ENCODE measurements at places on chromosomes 13 and 19.

DNA sequence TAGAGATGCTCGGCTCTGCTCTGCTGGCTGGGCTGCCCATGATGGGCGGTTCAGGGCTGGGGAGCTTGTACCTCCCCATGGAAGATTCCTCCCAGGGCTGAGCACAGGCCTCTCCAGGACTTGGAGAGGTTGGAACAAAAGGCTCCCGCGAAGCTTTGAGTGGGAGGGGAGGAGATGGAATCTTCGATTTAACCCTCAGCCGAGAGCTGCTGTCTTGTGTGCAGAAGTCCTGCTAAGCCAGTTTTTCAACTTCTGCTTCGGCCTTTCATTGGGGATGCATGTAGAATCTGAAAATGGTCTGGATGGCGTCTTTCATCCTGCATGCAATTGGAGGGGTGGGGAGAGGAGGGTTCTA is 163.3 kb downstream of the KDM4B start:
- DNase-seq: no peak

GRCh38 chr13:67713571-67713970 is 483.4 kb upstream of the PCDH9 start:
- DNase-seq: no peak

- DNase-seq: no peak
Observed at GRCh38 chr19:38657633-38658222, 10.3 kb downstream of the ACTN4 start.

- peak; percentile 91 for DNase-seq
Observed at GRCh38 chr13:23375001-23375971, 58.2 kb downstream of the SACS start.

- DNase-seq: no peak
Observed at GRCh38 chr13:33127009-33127551, 110.9 kb downstream of the KL start.

GRCh38 chr13:98548230-98548629 is 28.7 kb downstream of the STK24 start:
- no peak for DNase-seq

GRCh38 chr19:13689085-13689484 is 75.2 kb upstream of the MRI1 start:
- peak; percentile 38 for DNase-seq

DNA sequence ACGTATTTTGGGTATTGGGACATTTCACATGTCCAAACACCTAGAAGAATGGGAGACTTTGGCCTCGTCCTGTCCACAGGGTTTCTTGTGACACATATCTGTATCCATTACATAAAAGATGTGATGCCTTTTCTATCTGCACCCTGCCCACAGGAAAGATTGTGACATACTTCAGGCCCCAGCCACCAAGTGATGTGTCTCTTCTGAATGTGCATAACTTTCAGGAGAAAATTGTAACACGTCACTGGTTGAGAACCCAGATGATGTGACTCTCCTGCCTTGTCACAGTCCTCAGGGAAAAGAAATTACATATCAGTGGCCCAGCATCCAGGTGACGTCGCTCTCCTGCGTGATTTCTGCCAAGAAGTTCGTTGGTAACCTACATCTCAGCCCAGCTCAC is 21.0 kb upstream of the ZNF681 start:
- DNase-seq: no peak

DNA sequence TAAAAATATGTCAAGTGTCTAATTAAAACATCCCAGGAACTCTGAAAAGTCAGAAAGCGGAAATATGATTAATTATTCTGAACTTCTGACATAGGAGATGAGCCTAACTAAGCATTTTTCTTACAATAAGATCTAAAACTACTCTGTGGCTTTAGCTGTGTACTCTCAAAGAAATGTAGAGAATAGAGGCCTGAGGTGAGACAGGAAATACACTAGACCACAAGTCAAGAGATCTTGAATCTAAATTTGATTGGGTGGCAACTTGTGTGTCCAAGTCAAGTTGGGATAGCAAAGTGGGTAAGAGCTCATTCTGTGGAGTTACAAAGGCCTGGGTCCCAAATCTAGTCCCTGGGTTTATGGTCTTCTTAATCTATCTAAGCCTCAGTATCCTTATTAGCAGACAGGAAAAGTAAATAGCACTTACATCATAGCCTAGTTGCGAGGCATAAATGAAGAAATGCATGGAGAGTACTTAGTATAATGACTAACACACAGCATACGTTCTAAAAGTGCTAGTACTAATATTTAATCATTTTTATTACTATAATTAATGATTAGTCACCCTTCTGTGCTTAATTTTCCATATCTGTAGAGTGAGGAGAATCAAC is 9.4 kb upstream of the LRRC63 start:
- DNase-seq: no peak

GRCh38 chr19:9796113-9796773 is 22.6 kb downstream of the FBXL12 start:
- peak; percentile 80 for DNase-seq

- DNase-seq: no peak
Observed at GRCh38 chr13:36673352-36673751, 468 bp upstream of the SERTM1 start.

DNA sequence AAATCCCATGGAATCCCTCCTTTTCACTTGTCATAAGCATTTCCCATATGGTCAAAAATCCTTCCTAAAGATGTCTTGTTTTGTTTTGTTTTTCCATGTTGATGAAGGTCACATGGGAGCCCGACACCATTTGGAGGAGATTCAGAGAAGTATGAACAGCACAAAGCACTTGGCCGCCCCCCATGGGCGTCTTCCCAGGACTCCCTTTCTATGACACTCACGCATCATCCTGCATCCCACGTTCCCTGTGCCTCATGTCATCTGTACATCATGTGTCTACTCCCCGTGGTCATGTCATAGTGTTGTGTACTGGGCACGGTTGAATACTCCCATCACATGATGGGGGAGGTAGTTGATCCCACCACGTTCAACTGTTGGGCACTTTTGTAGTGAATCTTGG is 2.0 kb downstream of the ZSCAN1 start:
- no peak for DNase-seq

GRCh38 chr19:46728693-46729339 is 11.9 kb upstream of the PRKD2 start:
- DNase-seq: peak; percentile 77

DNA sequence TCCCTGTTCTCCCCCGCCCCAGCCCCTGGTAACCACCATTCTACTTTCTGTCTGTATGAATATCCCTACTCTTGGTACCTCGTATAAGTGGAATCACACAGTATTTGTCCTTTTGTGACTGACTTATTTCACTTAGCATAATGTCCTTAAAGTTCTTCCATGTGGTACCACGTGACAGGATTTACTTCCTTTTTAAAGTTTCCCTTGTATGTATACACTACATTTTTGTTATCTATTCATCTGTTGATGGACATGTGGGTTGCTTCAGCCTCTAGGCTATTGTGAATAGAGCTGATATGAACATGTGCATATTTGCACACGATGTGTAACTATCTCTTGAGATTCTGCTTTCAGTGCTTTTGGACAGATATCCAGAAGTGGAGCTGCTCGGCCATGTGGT is 59.6 kb upstream of the GJB6 start:
- DNase-seq: no peak

DNA sequence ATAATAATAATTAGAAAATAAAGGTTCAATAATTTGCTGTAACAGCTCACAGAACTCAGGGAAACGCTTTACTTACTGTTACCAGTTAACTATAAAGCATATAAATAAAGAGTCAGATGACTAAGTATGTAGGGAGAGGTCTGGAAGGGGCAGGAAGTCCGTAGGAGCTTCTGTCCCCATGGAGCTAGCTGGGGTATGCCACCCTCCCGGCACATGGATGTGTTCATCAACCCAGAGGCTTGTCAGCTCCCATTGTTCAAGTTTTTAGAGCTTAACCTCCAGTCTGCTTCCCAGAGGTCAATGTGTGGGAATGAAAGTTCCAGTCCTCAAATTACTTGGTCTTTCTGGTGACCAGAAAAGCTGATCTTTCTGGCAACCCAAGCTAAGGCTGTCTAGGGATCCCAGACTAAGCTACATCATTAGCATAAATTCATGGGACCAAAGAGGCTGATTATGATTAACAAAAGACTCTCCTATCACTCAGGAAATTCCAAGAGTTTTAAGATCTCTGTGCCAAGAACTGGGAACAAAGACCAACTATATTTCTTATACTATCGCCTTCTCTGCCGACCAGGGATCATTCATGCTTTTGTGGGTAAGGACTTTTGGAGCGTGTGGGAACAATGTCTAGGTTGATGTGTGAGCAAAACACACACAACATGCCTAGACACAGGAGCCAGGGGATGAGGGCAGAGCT is 31.7 kb upstream of the ZNF507 start:
- DNase-seq: no peak

GRCh38 chr13:29893438-29893837 is 43.0 kb upstream of the UBL3 start:
- no peak for DNase-seq

DNA sequence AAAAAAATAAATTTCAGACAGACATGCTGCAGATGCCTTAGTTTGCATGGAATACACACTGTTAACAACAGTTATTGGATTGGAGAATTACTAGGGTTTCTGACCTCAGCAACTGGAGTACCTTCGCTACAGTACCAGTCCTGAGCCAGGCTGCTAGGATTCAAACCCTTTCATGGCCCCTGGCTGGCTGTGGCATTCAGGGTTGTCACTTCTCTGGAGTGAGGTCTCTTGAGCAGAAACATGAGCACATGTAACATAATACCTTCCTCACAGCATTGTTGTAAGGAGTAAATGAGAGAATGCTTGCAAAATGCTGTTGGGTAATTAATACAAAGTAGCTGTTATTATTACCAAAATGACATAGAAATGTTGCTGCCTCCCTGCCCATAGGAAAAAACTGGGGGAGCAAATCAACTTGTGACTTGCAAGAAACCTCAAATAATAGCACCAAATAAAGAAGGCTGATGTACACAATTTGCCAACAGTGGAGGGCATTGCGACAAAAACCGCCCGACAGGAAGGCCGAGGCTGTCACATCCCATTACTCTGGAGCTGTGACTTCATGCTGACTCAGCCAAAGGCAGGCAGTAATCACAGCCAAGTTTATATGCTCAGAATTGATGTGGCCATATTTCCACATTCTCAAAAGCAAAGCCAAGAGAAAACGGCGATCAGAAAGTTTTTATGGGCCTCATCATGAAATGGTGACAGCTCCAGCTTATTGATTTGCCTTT is 100.4 kb downstream of the RFC3 start:
- DNase-seq: no peak

GRCh38 chr19:19026299-19026971 is 6.9 kb downstream of the SUGP2 start:
- no peak for DNase-seq

DNA sequence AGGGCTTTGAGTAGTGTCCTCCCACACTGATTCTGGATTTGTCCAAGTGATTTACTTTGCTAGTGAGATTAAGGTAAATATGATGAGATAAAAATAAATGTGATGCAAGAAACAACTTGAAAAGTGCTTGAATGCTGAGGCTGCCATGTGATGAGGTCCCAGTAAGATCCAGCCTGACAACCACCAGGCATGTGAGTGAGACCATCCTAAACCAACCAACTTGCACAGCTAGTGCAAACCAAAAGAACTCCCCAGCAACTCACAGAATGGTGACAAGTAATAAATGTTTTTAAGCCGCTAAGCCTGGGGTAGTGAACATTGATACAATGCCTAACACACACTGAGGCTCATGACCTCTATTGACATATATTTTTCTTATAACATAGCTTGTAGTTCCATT is 13.3 kb upstream of the RBM26 start:
- DNase-seq: no peak

DNA sequence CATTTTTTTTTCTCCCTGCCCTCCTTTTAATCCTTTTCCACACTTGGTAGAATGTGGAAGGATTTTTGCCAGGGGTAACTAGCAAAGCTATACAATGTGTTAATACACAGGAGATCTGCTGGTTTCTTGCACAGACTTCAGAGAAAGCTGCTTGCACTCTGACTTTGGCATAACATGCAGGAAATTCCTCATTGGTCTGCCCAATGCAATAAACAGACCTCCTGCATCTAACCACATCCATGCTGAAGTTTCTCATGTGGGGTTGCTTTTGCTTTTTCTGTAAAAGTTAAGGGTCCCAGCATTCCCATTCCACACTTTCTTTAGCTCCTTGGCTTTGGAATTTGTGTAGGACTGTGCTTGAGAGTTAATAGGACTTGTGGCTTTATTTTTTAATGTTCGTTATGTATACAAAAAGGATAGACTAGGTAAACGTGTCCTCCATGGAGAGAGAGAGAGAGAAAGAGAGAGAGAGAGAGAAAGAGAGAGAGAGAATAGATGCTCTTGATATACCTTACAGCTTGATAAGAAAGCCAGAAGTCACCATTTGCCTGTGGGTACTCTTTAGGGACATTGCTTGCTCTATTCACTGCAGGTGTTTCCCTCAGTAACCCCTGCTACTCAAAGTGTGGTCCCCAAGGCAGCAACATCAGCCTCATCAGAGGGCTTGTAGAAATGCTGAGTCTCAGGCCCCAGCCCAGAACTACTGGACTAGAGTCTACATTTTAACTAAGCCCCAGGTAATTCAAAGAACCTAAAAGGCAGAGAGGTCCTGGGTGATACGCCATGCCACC is 170.5 kb downstream of the SHISA2 start:
- no peak for DNase-seq

DNA sequence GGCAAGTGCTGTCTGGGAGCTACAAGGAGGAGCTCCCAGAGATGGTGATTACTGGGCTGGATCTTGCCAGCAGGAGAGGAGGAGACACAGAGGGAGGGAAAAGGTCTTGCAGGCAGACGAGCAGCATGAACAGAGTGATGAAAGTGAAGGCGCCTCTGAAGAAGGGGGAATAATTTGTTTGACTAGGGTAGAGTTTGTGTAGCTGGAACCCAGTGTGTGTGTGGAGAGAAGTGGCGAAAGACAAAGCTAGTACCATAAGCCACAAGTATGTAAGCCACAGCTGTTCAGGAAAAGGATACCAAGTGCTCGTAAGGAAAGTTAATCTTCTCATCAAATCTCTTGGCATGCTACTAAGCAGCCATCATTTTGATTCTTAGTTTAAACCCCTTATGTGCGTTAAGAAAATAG is 5.4 kb downstream of the FLT1 start:
- DNase-seq: no peak

DNA sequence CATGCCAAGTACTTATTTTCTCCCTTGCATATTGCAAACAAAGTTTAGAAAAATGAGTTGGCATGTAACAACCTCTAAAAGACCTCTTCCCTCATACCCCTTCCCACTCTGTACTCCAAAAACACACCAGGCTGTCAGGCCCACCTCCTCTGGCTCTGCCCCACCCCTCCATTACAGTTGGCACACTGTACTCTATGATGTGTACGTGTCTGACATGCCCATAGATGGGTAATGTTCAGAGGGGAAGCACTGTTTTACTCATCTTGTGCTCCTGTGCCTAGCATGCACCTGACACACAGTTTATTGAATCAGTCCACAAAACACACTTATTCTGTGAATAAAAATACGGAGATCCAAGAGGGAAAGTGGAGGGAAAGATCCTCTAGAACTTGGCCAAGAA is 45.6 kb downstream of the SERPINE3 start:
- no peak for DNase-seq

GRCh38 chr19:45400192-45400591 is 4.7 kb downstream of the PPP1R13L start:
- no peak for DNase-seq

Data from T-helper 2 cell (primary cell).